ENCODE measurements at places on chromosomes 7 and 10.
A peak's percentile ranks its signal among the peaks of the same experiment; 100 is the strongest.

DNA sequence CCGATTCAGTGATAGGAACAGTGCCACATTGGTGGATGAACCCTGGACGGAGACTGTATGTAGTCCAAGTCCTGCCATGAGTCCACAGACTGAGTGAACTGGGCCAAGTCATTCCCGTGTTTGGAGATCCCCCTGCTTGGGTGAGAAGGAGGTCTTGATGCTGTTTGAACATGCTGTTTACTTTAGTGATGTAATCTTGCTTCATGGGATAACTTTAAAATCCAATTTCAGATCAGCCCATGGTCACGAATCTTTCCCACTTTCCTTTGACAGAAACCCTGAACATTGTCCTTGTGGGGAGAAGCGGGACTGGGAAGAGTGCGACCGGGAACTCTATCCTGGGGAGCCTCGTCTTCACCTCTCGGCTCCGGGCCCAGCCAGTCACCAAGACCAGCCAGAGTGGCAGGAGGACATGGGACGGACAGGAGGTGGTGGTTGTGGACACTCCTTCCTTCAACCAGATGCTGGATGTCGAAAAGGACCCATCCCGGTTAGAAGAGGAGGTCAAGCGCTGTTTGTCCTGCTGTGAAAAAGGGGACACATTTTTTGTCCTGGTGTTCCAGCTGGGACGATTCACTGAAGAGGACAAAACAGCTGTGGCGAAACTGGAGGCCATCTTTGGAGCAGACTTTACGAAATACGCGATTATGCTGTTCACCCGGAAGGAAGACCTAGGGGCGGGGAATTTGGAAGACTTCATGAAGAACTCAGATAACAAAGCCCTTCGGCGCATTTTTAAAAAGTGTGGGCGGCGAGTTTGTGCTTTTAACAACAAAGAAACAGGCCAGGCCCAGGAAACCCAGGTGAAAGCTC, 26.6 kb downstream of the GIMAP8 start:
- peak; percentile 47 for DNase-seq

GRCh38 chr7:141203586-141203985, 129.7 kb downstream of the TMEM178B start:
- no peak for DNase-seq

- no peak for DNase-seq
These were observed 480.8 kb downstream of the RPS24 start for GRCh38 chr10:78514459-78514858.

- DNase-seq = no peak
These were observed 13.2 kb upstream of the NMT2 start for GRCh38 chr10:15181576-15182156.

- DNase-seq = no peak
These were observed 10.8 kb downstream of the KLF6 start for GRCh38 chr10:3774018-3774813.

GRCh38 chr7:148535217-148535616, 55.3 kb upstream of the C7orf33 start:
- peak; percentile 6 for DNase-seq

- DNase-seq = no peak
These were observed 14.0 kb upstream of the DENND2A start for GRCh38 chr7:140654661-140655060.

DNA sequence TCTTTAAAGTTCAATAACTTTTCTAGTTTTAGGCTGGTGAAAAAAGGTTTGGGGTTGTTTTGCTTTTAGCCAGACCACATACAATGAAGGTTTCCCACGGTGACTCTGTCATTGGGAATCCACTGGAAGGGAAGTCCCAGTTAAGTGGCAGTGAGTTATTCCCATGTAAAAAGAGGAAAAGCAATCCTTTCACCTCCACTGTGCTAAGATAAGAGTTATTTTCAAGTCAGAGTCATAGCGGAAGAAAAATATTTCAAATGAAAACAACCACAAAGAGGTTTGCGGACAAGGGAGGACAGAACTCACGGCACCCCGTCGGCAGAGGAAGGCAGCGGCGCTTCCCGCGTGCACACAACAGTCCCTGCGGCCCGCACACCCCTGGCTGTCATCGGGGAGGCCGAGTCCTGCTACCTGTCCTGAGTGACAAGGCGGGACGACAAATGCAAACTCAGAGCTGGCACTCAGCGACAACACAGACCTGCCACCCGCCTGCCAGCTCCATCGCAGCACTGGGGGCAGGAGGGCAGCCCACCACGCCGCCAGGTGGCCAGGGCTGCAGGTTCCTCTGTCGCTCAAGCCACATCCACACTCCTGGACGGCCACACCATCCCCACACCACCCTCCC, 9.3 kb upstream of the PAPOLB start:
- DNase-seq = no peak

DNA sequence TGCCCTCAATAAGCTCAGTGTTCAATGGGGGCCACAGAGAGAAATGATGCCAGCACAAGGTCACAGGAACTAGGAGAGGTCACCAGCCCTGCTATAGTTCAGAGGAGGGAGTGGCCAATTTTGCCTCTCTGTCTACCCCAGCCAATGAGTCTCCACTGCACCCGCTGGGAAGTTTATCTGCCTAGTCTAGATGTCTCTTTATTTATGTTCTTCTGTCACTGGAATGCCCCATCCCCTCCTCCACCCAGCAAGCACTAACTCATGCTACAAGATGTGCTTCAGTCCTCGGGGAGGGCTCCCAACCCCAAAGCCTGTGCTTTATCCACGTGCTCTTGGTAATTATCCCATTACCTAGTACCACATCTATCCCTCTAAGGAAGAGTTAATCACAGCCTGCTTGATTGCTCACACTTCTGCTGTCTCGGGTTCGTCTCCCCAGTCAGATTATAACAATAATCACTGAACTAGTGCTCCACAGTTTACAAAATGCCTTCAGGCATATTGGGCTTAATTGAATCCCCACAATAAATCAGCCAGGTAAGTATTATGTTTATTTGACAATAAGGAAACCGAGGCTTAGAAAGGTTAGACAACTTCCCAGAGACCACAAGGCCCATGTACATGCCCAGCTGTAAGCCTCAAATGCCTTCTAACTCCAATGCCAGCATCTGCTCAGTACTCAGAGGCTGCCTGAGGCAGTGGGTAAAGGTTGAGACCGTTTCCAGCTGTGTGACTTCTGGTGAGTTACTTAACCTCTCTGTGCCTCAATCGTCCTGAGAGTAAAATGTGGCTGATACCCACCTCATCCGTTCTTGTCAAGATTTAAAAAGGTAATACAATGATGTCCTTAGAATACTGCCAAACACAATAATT, 3.9 kb downstream of the HIP1 start:
- DNase-seq = no peak

DNA sequence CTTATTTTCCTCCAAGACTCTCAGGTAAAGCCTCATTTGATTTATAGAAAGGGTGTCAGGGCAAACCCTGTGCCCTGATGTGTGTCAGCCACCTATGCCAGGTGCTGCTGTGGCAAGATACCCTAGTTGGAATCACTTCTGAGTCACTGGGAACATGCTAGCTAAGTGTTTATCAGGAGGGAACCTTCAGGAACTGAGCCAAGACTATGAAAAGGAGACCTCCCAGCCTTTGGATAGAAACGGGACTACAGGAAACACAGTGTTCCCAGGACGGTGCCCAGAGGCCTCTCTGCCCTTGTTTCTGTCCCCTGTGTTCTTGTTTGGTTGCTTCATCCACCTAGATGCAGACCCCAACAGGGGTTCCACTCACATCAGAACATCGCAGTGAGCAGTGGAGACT, 28.5 kb downstream of the CNNM1 start:
- DNase-seq = no peak

- no peak for DNase-seq
These were observed 71.9 kb downstream of the FAM13C start for GRCh38 chr10:59290448-59290847.

DNA sequence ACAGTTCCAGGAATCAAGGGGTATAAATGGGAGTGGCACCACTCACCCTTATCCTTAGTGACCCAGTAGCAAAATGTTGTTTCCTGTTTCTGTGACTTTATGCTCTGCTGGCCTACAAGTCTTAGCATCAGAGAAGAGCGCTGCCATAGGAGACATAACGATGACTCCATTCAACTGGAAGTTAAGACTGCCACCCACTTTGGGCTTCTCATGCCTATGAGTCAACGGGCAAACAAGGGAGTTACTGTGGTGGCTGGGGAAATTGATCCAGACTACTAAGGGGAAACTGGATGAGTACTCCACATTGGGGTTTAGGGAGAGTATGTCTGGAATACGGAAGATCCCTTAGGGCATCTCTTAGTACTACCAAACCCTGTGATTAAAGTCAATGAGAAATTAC, 40.6 kb upstream of the PIK3CG start:
- DNase-seq = no peak

GRCh38 chr7:12692479-12693259, 5.2 kb downstream of the ARL4A start:
- no peak for DNase-seq

DNA sequence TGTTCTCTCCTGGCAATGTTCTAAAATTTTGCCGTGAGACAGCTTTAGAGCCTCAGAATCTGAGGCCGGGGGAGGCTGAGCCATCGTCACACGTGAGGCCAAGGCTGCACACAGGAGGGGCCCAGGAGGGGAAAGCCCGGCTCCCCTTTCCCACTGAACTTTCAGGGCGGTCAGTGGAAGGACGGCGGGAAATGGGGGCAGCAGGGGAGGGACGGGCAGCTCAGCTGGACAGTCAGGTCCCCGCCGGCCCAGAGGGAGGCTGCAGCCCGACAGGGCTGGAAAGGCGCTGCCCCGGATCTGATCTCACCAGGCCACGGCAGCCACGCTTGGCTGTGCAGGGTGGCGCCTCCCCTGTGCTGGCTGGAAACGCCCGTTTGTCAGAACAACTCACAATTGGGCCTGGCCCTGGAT, 43.3 kb upstream of the ADGRA1 start:
- no peak for DNase-seq

DNA sequence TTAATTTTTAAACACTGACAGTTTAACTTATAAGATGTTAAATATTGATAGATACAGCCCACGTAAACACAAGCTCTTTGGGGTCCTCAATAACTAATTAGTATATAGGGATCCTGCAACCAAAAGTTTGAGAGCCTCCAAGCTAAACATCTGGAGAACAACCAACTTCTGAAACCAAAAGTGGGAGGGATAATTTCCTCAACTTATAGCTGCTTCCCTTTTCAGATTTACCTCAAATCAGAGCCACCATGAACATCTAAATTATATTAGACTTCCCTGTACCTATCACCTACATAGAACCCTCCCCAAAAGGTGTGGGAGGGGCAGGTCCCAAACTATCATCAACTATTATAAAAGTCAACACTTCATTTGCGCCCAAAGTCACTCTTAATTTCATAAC, 8.6 kb downstream of the PSAP start:
- DNase-seq = no peak

DNA sequence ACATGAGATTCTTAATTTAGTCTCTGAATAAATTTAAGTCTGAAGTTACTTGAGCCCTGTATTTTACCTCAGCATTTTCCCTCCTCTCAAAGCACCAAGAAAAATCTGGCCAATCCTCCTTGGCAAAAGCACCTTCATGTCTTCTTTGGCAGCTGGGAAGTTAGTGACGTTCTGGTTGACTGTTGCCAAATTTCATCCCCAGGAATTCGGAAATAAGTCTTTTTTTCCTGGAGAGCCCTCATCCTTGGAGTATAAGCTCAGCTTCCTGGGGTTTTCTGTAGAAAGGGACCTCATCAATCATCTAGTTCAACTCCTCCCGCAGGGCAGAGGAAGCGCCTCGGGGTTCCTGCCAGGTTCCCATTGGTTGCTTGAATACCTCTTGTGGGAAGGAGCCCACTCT, 377.6 kb downstream of the PHTF2 start:
- no peak for DNase-seq

All from CD4-positive, alpha-beta T cell treated with Interleukin-17A for 4 hours (primary cell).